ENCODE measurements at places on chromosomes 5 and 9.

DNA sequence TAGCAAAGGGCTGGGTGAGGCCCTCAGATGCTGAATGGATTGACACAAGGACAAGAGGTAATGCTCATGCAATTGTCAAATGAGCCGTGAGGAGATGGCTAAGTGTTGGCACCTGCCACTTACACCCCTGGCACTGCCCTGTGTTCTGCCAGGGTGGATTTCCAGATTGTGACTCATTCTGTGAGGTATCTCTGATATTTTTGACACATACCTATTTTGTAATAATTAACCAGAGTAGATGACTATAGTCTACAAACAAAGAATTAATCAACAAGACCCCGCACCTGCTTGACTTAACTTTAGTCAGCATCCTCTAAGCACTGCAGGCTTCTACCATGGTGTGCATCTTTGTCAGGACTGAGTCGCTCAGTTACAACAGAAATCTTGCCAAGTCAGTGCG lies 200.8 kb downstream of the DIRAS2 start:
- DNase-seq, result no peak

DNA sequence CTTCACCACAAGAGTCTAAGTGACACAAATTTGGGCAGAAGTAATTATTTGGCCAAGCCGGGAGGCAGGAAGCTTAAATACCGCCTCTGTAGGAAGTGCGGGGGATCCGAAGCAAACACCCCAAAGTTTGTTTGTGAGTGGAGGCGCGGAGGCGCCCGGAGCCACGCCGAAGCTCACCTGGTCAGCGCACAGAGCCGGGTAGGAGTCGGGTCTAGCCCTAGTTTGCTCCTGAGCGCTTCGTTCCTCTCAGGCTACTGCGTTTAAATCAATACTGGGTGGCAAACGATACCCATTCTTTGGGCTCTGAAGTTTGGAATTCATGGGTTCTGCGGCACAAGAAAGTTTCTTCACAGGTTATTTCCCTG lies 855 bp downstream of the MCC start:
- no peak for DNase-seq

DNA sequence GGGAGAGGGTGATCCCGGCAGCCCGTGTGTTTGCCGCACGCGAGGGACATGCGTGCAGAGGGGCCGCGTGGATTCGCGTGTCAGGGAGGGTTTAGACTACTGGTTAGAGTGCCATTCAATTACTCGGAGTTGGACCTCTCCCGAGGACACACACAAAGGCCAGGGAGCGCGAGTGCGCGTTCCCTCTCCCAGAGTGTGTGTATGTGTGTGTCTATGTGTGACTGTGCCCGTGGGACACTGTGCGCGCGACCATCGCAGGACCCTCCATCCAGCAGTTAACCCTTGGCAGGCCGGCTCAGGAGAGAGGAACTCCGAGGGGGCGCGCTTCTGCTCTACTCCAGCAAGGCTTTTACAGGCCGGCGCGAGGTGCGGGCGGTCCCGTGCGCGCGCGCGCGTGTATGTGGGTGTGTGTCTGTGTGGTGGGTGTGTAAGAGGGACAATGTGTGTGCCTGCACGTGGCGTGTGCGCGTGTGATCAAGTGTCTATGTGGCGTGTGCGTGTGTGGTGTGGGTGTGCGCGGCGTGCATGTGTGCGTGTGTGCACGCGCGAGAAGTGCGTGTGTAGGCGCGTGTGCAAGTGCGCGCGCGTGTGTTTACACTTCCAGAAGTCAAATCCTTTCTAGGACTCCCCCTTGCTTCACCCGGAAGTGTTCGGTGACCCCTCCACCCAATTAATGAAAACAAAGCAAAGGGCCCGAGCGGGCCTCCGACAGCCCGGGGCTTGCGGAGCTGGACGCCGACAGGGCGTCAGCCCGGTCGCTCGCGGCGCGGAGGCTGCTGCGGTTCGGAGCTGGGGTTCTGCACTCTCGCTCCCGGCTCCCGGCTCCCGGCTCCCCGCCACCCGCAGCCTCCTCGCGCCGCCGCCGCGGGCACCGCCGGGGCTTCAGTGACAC lies 75.3 kb upstream of the TBCA start:
- no peak for DNase-seq

- no peak for DNase-seq
Observed at GRCh38 chr5:89292487-89292886, 409.5 kb upstream of the MEF2C start.

DNA sequence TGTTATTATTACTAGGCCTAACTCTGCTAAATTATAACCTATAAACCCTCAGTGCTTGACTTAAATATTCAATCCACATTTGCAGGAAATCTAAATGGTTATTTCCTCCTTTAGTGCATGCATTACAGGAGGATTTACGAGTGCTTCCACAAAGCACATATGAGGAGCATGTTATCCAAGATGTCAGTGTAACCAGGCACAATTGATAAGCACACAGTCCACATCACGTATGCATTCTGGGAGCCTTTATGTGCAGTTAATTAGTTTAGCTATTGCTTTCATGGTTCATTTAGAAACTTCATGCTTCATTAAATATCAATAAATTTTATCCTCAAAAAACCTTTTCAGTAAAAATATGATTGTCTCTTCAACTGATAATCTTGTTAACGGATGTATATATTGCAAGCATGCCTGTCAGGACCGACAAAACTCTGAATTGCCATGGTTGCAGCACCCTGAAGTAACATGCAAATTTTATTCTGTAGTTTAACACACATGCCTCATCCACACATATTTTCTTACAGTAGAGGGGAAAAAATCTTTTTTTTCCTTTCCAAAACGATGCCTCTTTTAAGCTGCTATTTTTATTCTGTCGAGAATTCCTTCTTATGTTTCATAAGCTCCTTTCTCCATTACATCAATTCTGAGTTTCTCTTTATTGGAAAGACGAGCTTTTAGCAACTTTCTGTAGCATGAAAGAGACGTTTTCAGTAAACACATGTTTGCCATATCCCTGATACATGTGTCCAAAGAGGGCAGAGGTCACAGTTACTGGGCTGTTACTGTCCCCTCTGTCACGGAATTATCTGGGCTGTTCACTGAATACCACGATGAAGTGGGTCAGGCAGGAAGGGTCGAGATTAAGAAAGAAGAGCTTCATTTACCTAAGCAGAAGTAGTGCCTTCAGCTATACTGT lies 142.0 kb downstream of the GLIS3 start:
- no peak for DNase-seq

DNA sequence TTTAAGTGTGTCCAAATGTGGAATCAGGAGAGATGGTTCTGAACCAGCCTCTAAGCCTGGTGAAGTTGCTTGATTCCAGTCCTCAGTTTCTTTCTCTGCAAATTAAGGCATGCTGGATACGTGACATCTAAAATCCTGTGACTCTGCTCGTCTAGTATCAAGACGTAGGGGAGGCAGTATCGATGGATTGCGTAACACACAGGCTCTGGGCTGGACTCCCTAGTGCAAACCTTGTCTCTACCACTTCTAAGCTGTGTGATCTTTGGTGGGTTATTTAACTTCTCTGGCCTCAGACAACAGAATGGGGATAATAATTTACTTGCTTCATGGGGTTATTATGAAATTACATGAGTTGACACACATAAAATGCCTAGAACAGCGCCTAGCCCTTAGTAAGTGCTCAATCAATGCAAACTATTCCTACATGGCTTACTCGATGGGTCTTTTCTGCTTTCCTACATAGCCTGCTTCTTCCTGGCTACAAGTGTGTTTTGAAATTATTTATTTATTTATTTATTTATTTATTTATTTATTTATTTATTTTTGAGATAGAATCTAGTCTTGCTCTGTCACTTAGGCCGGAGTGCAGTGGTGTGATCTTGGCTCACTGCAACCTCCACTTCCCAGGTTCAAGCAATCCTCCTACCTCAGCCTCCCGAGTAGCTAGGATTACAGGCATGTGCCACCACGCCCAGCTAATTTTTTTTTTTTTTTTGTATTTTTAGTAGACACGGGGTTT lies 102.1 kb downstream of the EGFLAM start:
- no peak for DNase-seq

- DNase-seq, result no peak
Observed at GRCh38 chr5:155530046-155530445, 516.5 kb downstream of the KIF4B start.

DNA sequence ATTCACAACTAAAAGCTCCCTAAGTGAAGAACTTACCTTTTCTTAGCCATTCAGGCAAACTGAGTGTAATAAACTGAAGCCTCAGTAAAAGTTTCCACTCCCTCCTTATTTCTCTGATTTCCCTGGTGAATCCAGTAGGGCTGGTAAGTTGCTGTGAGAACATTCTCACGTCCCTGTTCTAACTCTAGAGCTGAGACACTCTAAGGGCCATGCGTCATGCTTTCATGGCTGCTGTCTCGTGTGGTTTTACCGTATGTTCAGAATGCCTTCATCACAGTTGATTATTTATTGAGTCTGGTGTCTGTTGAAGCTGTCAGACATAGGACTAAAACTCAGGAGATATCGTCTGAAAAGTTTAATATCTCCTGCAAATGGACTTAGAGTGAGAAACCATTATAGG lies 1.3 kb downstream of the OR2S2 start:
- DNase-seq, result no peak

GRCh38 chr5:124399426-124399961 lies 346.9 kb downstream of the ZNF608 start:
- no peak for DNase-seq

GRCh38 chr5:168914491-168914890 lies 335.3 kb upstream of the PANK3 start:
- DNase-seq, result no peak

GRCh38 chr5:71832812-71833715 lies 114.0 kb downstream of the CARTPT start:
- DNase-seq, result no peak

DNA sequence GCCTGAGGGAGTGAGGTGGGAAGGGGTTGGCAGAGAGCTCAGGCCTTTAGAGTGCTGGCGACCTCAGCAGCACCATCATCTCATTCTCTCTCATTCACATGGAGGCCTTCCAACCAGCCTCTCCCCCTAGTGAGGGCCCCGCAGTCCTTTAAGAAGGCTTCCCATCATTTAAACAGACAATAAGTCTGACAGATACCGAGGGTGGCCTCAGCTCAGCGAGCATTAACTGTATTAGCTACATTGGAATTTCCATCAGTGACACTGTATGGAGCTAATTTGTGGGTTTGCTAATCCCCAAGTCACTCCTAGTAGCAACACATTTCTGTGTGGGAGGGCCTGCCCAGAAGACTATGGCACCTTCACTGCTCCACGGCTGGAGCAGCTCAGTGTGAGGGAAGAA lies 75.8 kb downstream of the INSYN2B start:
- DNase-seq, result no peak

DNA sequence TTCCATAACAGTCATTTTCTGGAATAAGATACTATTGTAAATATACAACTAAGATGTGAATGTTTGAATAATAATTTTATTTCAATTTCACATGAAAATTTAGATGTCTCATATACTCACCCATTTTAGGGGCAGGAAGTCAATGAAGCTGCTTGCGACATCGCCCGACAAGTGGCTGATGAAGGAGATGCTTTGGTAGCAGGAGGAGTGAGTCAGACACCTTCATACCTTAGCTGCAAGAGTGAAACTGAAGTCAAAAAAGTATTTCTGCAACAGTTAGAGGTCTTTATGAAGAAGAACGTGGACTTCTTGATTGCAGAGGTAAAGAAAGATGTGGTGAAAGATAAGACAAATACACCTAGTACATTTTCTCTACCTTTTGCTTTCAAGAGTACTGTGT lies 8.6 kb downstream of the BHMT start:
- no peak for DNase-seq

DNA sequence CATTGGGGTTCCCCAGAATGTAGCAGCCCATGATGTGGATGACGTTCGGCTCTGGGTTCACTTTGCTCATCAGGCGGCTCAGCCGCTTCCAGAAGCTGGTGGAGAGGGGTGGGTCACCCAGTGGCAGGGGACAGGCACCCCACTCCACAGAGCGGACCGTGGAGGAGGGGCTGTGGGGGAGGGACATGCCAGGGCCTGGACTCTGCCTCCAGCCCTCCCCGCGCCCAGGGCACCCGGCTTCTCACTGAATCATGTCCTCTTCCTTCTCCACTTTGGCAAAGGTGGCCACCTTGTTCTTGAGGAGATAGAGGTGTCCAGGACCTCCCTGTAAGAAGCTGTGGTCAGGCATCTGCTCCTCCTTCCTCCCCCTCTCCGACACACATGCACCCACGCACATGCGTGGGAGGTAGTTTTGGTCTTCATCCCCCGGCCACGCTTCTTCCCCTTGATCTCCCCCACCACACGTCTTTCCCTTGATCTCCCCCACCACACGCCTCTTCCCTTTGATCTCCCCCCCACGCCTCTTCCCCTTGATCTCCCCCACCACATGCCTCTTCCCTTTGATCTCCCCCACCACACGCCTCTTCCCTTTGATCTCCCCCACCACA lies 8.9 kb upstream of the ENTPD8 start:
- no peak for DNase-seq

DNA sequence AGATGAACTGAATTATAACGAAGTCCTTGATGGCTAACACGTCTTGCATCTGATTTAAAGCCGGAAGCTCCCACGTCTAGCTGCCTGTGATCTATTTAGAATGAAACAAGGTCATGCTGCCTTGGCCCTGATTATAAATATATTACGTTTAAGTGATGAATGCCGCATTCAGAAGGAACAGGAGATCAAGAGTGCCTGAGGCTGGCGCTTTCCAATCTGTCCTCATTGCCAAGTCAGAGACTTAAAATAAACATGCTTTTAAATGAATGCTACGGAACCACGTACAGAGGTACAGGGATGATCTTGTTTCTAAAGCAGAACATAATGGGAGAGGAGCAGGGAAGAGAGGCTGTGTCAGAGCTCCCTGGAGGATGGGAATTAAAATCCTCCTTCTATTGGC lies 292.8 kb downstream of the TLE1 start:
- no peak for DNase-seq

DNA sequence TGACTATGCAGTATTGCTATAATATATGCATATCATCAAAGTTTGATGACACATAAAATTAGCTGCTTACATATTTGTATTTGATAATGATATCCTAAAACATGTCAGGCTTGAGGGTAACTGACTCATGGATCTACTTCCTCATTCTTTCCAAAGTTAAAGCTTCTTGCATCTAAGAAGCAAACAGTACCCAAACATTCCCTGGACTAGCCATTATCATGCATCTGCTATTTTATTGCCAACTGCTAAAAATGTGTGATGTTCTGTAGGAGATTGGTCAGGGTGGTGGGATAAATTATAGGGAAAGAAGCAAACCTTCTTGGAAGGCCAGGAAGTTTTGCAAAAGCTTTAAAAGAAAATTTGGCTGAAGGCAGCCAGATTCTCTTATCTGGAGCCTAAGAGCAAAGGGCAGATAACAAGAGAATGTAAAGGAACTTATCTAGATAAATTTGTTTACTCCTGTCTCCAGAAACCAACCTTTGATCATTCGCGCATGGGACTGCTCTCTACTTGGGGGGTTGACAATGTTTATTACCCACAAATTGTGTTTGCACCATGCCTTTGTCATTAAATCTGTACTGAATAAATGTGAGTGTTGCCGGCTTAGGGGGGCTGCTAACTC lies 604.1 kb upstream of the TLE4 start:
- no peak for DNase-seq

- no peak for DNase-seq
Observed at GRCh38 chr5:154147666-154148065, 42.9 kb upstream of the GALNT10 start.

DNA sequence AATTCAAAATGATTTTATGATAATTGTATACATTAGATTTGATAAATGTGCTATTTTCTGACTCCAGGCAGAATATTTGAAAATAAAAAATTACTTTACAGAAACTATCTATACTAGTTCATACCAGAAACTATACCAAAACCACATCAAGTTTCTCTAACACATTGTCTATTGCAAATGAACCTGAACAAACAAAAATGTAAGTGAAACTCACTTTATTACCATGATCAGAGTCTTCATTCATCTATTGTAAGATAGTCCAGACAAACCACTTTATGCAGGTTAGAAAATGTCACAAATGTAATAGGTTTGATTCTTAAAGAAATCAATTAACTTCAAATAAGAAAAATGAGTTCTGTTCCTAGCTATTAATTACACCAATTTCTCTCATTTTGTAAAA lies 99.4 kb downstream of the OXCT1 start:
- no peak for DNase-seq

Data from NCI-H2081 treated with DMSO at 0.1 percent for 48 hours (cell line).